Large intestine (tissue), 12 donors: ENCODE measurements at places on chromosomes 5 and 9. TPM values are rescaled to one million over a fixed set of nuclear protein-coding genes. Genes with fewer than 3 reads are reported as not detected.

GRCh38 chr9:127557998-127558546 lies 54.0 kb upstream of the STXBP1 start:
- H3K36me3 ChIP-seq: peaks cover 32% of the 10 kb centered on the region
- peak overlapping the region; percentile 56 for H3K27ac ChIP-seq
- no peak for DNase-seq
- no peaks in the 10 kb centered on the region for H3K27me3 ChIP-seq

- no peaks in the 10 kb centered on the region for H3K36me3 ChIP-seq
- H3K27ac ChIP-seq: no peak overlapping the region
- no peak overlapping the region for H3K4me3 ChIP-seq
- H3K27me3 ChIP-seq: no peaks in the 10 kb centered on the region
- no peak for DNase-seq
These were observed 85.9 kb downstream of the BOD1 start for GRCh38 chr5:173530547-173530946.

DNA sequence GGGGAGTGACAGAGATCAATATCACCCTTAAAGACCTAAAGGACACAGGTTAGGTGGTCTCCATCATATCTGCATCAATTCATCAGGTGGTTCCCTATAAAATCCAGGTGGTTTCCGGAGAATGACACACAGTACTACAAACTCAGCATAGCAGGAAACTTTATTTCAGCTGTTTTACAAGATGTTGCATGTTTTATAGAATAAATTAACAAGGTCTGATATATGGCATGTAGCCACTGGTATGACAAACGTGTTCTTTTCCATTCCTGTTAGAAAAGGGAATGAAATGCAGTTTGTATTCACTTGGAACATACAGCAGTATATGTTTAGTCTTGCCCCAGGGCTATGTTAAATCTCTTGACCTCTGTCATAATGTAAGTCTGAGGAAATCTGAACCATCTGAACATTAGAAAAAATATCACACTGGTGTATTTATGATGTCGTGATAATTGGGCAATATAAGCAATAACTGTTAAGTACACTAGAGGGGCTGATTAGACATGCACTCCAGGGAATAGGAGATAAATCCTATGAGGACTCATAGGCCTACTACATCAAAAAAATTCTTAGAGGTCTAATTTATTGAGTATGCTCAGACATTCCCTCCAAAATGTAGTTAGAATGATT lies 42.2 kb upstream of the TNFSF8 start:
- no peak overlapping the region for H3K4me3 ChIP-seq
- H3K27ac ChIP-seq: no peak overlapping the region
- no peaks in the 10 kb centered on the region for H3K4me1 ChIP-seq
- no peaks in the 10 kb centered on the region for H3K27me3 ChIP-seq
- no peak for DNase-seq

GRCh38 chr9:124297915-124298645 lies 40.3 kb downstream of the NEK6 start:
- no peaks in the 10 kb centered on the region for H3K27me3 ChIP-seq
- no peak overlapping the region for H3K4me3 ChIP-seq
- peaks cover 21% of the 10 kb centered on the region for H3K36me3 ChIP-seq
- H3K27ac ChIP-seq: no peak overlapping the region
- H3K4me1 ChIP-seq: peaks cover 7% of the 10 kb centered on the region

GRCh38 chr5:113128082-113128481 lies 151.5 kb downstream of the DCP2 start:
- no peaks in the 10 kb centered on the region for H3K27me3 ChIP-seq
- no peak for DNase-seq
- H3K4me3 ChIP-seq: no peak overlapping the region
- no peaks in the 10 kb centered on the region for H3K4me1 ChIP-seq

GRCh38 chr5:98099448-98100105 lies 673.9 kb upstream of the RGMB start:
- DNase-seq: no peak
- no peaks in the 10 kb centered on the region for H3K27me3 ChIP-seq
- no peaks in the 10 kb centered on the region for H3K4me1 ChIP-seq
- no peak overlapping the region for H3K4me3 ChIP-seq
- no peaks in the 10 kb centered on the region for H3K36me3 ChIP-seq
- H3K27ac ChIP-seq: no peak overlapping the region

The RFESD gene
- 3.2 TPM for polyA plus RNA-seq

- no peak for DNase-seq
- no peaks in the 10 kb centered on the region for H3K4me1 ChIP-seq
- no peak overlapping the region for H3K4me3 ChIP-seq
- H3K36me3 ChIP-seq: no peaks in the 10 kb centered on the region
- no peaks in the 10 kb centered on the region for H3K27me3 ChIP-seq
These were observed 190.8 kb downstream of the CDH12 start for GRCh38 chr5:22662391-22662790.

- no peaks in the 10 kb centered on the region for H3K36me3 ChIP-seq
- DNase-seq: no peak
- peaks cover 30% of the 10 kb centered on the region for H3K27me3 ChIP-seq
- H3K4me1 ChIP-seq: peaks cover 5% of the 10 kb centered on the region
These were observed 1.1 kb upstream of the S1PR3 start for GRCh38 chr9:88990041-88990728.

- peak; percentile 21 for DNase-seq
- H3K27ac ChIP-seq: no peak overlapping the region
- H3K4me1 ChIP-seq: peaks cover 13% of the 10 kb centered on the region
- H3K36me3 ChIP-seq: peaks cover 11% of the 10 kb centered on the region
These were observed 1.1 kb downstream of the GNPDA1 start for GRCh38 chr5:142011572-142012185.

- H3K27me3 ChIP-seq: peaks cover 11% of the 10 kb centered on the region
- H3K27ac ChIP-seq: no peak overlapping the region
- no peaks in the 10 kb centered on the region for H3K36me3 ChIP-seq
- no peak for DNase-seq
- no peak overlapping the region for H3K4me3 ChIP-seq
These were observed 9.7 kb upstream of the PPIC start for GRCh38 chr5:123046222-123046621.

GRCh38 chr5:2833556-2833955 lies 82.1 kb upstream of the IRX2 start:
- H3K27ac ChIP-seq: no peak overlapping the region
- no peak for DNase-seq
- H3K4me3 ChIP-seq: no peak overlapping the region

GRCh38 chr9:132288966-132289365 lies 65.8 kb downstream of the SETX start:
- peak; percentile 33 for DNase-seq
- peak overlapping the region; percentile 50 for H3K27ac ChIP-seq
- H3K27me3 ChIP-seq: no peaks in the 10 kb centered on the region
- no peak overlapping the region for H3K4me3 ChIP-seq
- peaks cover 3% of the 10 kb centered on the region for H3K4me1 ChIP-seq

The PCA3 gene
- polyA plus RNA-seq: 0.97 TPM

DNA sequence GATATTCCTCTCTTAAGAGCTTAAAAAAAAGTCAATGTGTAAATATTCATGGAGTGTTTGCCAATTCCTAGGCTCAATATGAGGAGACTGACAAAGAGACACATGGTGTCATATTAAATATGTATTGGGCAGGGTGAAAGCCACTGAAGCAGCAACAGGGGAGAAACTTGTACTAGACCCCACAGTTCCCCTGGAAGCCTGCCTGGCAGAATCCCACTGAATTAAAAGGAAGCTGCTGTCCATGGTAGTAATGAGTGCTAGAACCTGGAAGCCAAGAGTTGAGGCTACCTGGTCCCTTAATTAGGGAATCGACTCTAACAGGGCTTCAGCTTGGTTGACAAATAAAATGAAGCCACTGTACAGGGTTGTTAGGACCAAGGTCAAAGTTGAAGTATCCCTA lies 129.4 kb upstream of the GPR151 start:
- no peak for DNase-seq
- no peaks in the 10 kb centered on the region for H3K4me1 ChIP-seq
- no peaks in the 10 kb centered on the region for H3K27me3 ChIP-seq
- H3K4me3 ChIP-seq: no peak overlapping the region
- H3K27ac ChIP-seq: no peak overlapping the region

DNA sequence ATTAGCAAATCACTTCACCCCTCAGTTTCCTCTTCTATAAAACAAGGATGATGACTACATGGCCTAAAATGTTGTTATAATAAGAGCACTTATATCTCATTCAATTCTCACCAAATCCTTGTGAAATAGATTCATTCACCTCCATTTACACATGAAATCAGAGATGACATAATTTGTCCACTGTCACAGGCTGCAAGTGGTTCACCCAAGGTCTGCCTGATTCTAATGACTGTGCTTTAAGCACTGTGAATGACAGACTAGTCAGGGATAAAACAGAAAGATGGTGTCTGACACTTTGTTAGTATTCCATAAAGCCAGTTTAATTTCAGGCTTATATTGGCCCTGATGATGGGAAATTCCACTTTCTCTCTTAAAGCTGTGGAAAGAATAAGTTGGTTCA lies 209.5 kb downstream of the MAPKAP1 start:
- no peaks in the 10 kb centered on the region for H3K27me3 ChIP-seq
- no peak overlapping the region for H3K27ac ChIP-seq
- H3K36me3 ChIP-seq: peaks cover 2% of the 10 kb centered on the region
- H3K4me3 ChIP-seq: no peak overlapping the region

DNA sequence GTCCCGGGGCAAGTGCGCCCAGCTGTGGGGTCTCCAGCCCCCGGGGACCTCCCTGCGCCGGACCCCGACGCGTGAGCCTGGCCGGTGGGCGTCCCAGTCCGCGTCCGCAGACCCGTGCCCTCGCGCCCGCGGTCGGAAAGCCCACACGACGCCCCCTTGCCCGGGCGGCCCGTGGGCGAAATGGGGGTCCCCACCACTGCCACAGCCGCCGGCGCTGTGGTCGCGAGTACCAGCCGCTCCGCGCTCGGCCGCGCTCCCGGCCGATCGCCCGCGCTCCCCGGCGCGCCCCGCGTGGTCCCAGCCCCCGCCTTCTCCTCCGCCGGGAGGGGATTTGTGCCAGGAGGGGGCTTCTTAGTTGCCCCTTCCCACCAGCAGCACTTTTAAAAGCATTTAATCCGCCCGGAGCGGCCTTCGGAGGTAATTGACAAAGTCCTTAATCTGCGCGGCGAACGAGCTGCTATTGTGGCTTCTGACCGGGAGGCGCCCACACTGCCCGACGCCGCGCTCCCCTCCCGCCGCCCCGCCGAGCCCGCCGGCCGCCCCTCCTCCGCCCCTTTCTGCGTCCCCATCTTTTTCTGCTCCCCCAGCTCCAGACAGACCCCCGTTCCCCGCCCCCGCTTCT lies 469 bp upstream of the FIBCD1 start:
- H3K4me1 ChIP-seq: peaks cover 7% of the 10 kb centered on the region
- peaks cover 80% of the 10 kb centered on the region for H3K27me3 ChIP-seq
- DNase-seq: no peak

DNA sequence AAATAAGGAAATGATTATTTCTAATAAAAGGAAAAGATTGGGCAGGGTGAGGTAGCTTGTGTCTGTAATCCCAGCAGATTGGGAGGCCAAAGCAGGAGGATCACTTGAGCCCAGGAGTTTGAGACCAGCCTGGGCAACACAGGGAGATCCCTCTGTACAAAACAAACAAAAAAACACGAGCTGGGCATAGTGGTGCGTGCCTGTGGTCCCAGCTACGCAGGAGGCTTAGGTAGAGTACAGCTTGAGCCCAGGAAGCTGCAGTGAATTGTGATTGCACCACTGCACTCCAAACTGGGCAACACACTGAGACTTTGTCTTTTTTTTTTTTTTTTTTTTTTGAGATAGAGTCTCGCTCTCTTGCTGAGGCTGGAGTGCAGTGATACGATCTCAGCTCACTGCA lies 18.8 kb downstream of the GDA start:
- H3K27ac ChIP-seq: no peak overlapping the region
- H3K4me3 ChIP-seq: no peak overlapping the region
- no peak for DNase-seq
- H3K4me1 ChIP-seq: no peaks in the 10 kb centered on the region
- H3K27me3 ChIP-seq: no peaks in the 10 kb centered on the region

The FBP2 gene
- polyA plus RNA-seq: 0.25 TPM

The PCDHA3 gene
- 0.85 TPM for polyA plus RNA-seq

- peak; percentile 13 for DNase-seq
- H3K4me3 ChIP-seq: no peak overlapping the region
These were observed 203.9 kb upstream of the RASEF start for GRCh38 chr9:83266666-83267496.

GRCh38 chr5:128082551-128083032 lies 974 bp upstream of the SLC12A2 start:
- H3K4me1 ChIP-seq: peaks cover 5% of the 10 kb centered on the region
- no peak for DNase-seq
- H3K4me3 ChIP-seq: peak overlapping the region; percentile 59
- no peaks in the 10 kb centered on the region for H3K36me3 ChIP-seq

GRCh38 chr9:81103597-81104471 lies 585.5 kb downstream of the TLE1 start:
- no peaks in the 10 kb centered on the region for H3K27me3 ChIP-seq
- no peak for DNase-seq
- no peak overlapping the region for H3K4me3 ChIP-seq
- no peak overlapping the region for H3K27ac ChIP-seq

GRCh38 chr5:169910393-169910792 lies 69.9 kb downstream of the INSYN2B start:
- no peak overlapping the region for H3K4me3 ChIP-seq
- H3K4me1 ChIP-seq: no peaks in the 10 kb centered on the region
- no peaks in the 10 kb centered on the region for H3K27me3 ChIP-seq
- H3K36me3 ChIP-seq: no peaks in the 10 kb centered on the region
- H3K27ac ChIP-seq: no peak overlapping the region

The SEMA6A gene
- polyA plus RNA-seq: 55.9 TPM

- peaks cover 19% of the 10 kb centered on the region for H3K36me3 ChIP-seq
- H3K27me3 ChIP-seq: no peaks in the 10 kb centered on the region
- peaks cover 5% of the 10 kb centered on the region for H3K4me1 ChIP-seq
- DNase-seq: no peak
- H3K27ac ChIP-seq: no peak overlapping the region
These were observed 2.9 kb downstream of the IPPK start for GRCh38 chr9:92666912-92667532.

GRCh38 chr5:174751154-174752000 lies 27.0 kb downstream of the MSX2 start:
- no peaks in the 10 kb centered on the region for H3K36me3 ChIP-seq
- H3K27me3 ChIP-seq: peaks cover 48% of the 10 kb centered on the region
- no peak overlapping the region for H3K27ac ChIP-seq
- peak overlapping the region; percentile 39 for H3K4me3 ChIP-seq

GRCh38 chr9:18357321-18357720 lies 116.6 kb upstream of the ADAMTSL1 start:
- DNase-seq: no peak
- H3K27ac ChIP-seq: no peak overlapping the region
- no peak overlapping the region for H3K4me3 ChIP-seq
- H3K36me3 ChIP-seq: no peaks in the 10 kb centered on the region

DNA sequence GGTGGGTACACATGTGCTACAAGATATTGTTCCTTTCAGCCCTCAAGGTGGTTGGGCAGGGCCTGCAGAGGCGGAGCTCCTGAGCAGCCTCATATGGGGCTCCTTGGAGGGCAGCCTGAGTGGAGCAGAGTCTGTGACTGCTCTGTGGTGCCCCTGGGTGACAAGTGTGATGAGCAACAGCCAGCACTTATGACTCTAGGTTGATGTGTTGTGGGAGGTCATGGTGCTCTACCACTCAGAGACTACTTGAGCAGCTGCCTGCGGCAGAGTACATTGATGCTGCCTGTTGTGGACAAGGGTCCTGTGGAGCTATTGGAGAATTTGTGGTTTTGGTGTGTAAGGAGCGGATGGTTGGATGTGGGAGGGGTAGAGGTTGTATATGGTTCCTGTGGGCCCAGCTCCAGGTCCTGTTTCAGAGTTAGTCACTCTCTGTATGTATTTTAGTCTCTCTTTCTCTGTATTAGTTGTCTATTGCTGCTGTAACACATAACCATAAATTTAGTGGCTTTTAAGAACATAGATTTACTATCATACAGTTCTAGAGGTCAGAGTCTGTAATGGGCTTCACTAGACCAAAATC lies 141.3 kb downstream of the SREK1 start:
- H3K4me3 ChIP-seq: no peak overlapping the region
- H3K27ac ChIP-seq: no peak overlapping the region
- no peaks in the 10 kb centered on the region for H3K27me3 ChIP-seq
- no peaks in the 10 kb centered on the region for H3K36me3 ChIP-seq
- no peak for DNase-seq
- H3K4me1 ChIP-seq: no peaks in the 10 kb centered on the region

The TAF11L10 gene
- not detected for polyA plus RNA-seq

The ZMAT2 gene
- polyA plus RNA-seq: 78.7 TPM

The DND1 gene
- 0.22 TPM for polyA plus RNA-seq
